Stimulated activated CD4-positive, alpha-beta T cell treated with anti-CD3 and anti-CD28 coated beads, TNF-alpha, amount 100 ng/mL, for 48 hours (primary cell): ENCODE measurements at places on chromosomes 5 and 9.

GRCh38 chr5:59785676-59786333 is 107.7 kb downstream of the PDE4D start:
- DNase-seq = no peak

GRCh38 chr9:122318284-122318683 is 52.5 kb upstream of the PTGS1 start:
- no peak for DNase-seq

DNA sequence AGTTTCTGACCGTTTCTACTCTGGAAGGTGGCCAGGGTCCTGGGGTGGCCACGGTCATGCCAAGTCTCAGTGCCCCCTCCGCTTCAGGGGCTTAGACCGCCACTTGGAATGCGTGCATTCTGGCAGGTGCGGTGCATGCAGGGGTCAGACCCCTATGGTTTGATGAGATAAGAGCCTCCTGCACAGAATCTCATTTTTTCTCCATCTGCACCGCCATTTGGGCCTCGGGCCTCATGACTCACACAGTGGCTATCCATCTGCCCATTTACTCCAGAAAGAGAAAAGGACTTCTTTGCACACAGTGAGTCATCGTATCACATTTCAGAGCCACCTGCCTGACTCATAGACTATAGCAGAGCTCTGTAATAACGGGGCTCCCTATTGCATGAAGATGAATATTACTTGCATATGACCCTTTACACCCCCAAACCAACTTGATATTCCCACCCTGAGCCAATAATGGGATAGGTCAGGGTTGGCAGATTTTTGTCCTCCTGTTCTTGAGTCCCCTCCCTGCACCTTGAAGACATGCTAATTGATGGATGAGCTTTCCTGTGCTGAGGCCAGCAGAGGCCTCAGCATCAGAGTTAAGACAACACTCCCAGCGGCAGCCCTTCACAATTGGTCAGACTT is 157.4 kb downstream of the NR3C1 start:
- DNase-seq = no peak

GRCh38 chr5:179152941-179153340 is 92.8 kb downstream of the ZNF354C start:
- no peak for DNase-seq

DNA sequence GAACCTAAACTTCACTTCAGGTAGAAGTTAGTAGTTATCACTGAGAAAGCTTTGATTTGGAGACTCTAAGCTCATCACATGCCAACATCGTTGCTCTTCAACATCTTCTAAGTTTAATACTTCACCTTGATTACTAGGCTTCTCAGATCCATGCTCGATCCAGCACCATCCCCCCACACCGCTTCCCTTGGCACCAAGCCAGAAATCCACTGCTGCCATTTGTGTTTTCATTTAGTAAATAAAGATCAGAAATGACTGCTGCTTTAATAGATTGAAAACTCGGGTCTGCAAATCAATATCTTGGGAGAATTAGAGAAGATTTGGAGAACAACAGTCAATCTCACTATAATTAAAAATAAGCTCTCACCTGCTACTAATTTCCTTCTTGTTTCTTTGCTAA is 214.7 kb upstream of the NR4A3 start:
- no peak for DNase-seq

GRCh38 chr9:120619751-120620655 is 40.0 kb upstream of the CDK5RAP2 start:
- peak; percentile 44 for DNase-seq

GRCh38 chr5:120358949-120359348 is 105.2 kb upstream of the PRR16 start:
- DNase-seq = no peak

- DNase-seq = peak; percentile 65
Observed at GRCh38 chr5:99060306-99061261, 131.8 kb upstream of the CHD1 start.

GRCh38 chr9:34386656-34387055 is 10.0 kb upstream of the MYORG start:
- DNase-seq = no peak

GRCh38 chr9:77418226-77418625 is 229.9 kb downstream of the GNA14 start:
- DNase-seq = no peak

- no peak for DNase-seq
Observed at GRCh38 chr9:27436234-27436633, 87.9 kb upstream of the IFNK start.

- no peak for DNase-seq
Observed at GRCh38 chr5:177437623-177438022, 9.0 kb upstream of the PRR7 start.

DNA sequence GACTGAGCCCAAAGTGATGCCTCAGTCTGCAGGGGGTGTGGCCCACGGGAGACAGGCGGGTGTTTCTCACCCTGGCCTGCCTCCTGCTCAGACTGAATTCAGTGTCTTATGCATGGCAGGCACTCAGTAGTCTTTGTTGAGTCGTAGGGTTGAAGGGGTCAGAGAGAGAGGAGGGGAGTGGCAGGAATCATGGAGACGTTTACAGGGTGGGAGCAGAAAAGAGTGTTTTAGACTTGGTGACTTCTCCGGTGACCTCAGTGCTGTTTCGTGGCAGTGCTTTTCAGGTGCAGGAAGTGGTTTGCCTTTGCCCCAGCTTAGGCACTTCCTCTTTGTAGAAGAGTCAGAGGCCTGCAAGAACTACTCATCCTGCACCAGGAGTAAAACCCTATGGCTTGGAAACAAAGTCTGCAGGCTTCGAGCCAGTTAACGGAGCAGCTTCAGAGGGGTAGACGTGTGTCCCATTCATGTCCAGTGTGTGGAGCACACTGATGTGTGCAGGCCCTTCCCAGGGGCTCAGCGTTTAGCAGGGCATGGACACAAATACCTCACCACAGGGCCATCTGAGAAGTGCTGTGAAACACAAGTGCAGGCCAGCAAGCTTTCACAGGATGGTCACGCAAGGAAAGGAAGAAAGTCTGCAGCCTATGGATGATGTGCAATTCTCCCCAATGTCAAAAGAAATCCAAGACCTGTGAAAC is 24.5 kb upstream of the SEMA4D start:
- DNase-seq = peak; percentile 65

GRCh38 chr5:170540271-170540670 is 36.5 kb downstream of the KCNIP1 start:
- no peak for DNase-seq

DNA sequence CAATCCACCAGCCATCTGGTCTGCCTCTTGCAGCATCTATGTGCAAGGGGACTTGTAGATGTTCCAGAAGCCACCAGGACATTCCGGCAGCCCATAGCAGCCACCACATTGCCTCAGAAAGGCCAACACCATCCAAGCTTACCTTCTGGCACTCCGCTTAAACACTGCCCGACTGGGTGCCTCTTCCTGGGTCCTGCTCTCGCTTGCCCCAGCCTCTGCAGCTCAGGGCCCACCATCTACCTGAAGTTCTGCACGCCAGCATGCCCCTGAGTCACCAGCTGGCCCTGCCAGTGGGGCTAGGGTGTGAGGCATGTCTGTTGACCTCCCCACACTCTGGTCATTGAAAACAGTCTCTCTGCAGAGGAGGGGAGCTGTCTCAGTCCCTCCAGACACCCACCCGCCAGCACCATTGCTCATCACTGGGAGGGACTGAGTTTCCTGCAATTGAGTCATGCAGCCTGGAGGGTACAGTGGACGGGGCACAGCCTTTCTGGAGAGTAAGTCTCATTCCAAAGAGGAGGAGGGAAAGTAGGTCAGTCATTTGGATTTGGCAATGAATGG is 16.9 kb upstream of the COL5A1 start:
- DNase-seq = no peak

GRCh38 chr5:41334758-41335157 is 121.4 kb upstream of the C6 start:
- DNase-seq = no peak

DNA sequence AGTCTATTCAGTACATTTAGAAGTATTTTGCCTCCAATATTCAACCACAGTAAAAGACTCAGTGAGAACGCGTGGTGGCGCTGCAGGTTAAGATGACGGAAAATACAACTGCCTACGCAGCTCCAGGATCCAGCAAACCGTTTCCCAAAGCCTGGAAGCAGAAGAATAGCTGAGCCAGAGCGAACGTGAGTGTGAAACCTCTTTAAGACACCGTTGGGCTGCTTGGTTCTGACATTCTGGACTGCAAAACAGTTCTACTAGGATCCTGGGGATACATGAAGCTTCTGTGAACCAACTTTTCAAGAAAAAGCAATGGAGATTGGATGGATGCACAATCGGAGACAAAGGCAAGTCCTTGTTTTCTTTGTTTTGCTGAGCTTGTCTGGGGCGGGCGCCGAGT is at the start of gene PCDHB16:
Gene PCDHB16 (plus strand): TSS at position 140 of the 400 bp plus-strand sequence. CDS start 173 bp downstream, at position 313.
- DNase-seq = no peak

GRCh38 chr9:32590898-32591297 is 17.9 kb upstream of the NDUFB6 start:
- no peak for DNase-seq

GRCh38 chr5:53777864-53778618 is 217.6 kb downstream of the NDUFS4 start:
- no peak for DNase-seq

DNA sequence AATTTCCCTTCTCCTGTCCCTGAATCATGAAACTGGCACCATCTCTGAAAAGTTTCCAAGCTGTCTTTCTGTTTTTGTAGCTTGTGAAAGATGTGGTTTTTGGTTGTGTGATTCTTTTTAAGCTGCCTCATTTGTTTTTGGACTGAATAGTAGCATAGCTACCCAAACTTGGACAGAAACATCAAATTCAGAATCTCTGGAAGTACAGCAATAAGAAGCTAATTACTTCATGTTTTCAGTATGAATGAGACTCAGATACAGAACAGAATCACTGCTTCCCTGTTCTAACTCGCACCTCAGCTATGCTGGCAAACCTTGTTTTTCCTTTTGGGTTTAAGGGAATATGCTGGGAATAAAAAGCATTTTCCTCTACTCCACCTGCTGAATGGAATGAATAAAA is 101.0 kb downstream of the FGF1 start:
- no peak for DNase-seq

DNA sequence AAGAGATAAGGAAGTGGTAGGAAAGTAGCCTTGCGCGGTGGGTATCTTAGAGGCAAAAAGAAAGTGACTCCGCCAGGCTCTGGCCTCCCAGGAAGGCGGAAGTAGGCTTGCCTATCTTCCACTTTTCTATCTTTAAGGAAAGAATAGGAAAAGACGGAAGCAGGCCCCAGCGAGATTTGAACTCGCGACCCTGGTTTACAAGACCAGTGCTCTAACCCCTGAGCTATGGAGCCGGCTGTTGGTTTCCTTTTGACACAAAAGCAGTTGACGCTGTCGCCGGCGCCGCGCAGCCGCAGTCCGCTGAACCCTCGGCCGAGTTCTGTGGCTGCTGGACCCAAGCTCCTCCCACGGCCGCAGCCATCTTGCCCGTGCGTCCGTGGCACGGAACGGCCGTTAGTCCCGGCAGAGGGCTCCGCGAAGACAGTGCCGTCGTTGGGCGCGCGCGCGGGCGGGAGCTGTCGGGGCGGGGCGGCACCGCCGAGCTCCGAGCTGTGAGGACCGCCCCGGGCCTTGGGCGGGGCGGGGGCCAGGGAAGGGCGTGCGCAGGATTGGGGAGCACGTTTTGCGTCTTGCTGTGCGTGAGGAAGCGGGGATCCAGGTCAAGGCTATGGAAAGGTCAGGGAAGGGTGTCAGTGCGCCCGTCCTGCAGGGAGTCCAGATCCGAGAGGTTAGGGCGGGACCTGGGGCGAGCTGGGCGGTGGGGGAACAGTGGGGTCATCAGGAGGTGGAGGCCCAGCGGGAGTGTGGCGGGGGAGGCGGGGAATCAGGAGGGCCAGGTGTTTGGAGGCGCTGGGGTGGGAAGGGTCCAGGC is 13.3 kb downstream of the TRIM7 start:
- peak; percentile 92 for DNase-seq

GRCh38 chr9:91425271-91425670 is 1.6 kb upstream of the NFIL3 start:
- no peak for DNase-seq

DNA sequence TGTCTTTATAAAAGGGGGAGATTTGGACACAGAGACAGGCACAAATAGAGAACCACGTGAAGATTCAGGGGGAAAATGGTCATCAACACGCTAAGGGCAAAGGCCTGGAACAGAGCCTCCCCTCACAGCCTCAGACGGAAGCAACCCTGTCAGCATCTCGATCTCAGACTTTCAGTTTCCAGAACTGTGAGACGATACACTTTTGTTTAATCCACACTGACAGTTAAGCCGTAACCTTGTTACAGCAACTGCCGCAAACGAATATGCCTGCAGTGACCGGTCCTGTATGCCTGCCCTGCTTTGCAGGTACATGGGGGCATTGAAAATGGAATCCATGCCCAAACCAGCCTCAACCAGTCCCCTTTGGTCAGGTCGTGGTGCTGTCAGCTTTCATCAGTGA is 139.5 kb downstream of the ATPSCKMT start:
- DNase-seq = no peak

DNA sequence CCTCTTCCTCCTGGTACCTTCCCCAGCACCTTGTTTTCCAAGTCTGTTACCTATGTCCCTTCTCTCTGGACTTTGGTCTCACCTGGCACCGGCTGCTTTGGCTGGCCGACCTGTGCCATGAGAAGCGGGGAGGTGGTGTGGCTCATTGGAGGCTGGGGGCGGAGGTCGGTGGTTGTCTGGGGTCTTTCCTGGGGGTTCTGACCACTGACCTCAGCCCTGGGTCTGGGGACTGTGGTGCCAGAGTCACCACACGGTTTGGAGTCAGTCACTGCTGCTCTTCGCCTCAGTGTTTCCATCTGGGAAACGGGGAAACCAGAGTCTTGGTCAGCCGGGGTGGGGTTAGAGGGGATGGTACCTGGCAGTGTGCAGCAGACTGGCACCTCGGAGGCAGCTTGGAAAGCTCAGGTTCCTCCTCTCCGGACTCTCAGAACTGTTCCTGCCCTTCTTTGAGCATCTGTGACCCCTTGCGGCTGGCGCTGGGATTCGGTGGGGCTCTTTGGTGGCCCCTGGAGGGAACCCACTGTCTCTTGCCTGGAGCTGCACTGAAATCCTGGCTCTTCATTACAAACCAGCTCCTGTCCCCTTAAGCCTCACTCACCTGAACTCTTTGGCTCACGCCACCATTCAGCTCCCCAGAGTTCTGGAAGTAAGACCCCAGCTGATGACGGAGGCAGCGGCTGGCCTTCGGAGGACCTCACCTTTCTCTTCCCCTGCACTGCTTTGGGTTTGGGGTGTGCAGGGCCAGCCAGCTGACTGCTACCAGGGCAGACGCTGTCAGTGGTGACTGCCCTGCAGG is 4.1 kb upstream of the RXRA start:
- no peak for DNase-seq

GRCh38 chr5:124128867-124129266 is 616.9 kb downstream of the CSNK1G3 start:
- DNase-seq = no peak

- no peak for DNase-seq
Observed at GRCh38 chr9:18851069-18851795, 181.8 kb downstream of the SAXO1 start.
